Hippocampal formation (tissue), 2 donors: ENCODE measurements at places on chromosomes 12 and 14.

DNA sequence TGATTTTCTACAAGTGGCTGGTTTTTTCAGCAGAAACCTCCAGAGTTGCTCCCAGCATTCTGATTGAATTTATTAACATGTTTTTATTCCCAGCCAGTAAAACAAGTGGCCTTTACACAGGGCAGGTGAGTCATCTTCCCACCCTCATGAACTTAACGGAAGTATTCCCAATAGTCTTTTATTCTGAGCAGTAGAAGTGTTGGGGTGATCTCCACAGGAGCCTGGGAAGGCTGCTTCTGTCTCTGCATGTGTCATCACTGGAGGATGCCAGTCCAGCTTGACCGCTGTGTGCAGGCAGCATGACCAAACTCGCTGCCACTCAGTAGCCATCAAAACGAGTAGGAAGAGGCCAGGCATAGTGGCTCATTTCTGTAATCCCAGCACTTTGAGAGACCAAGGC lies 13.4 kb upstream of the DNAH10 start:
- no peak for DNase-seq

GRCh38 chr12:98769068-98769467 lies 124.0 kb downstream of the APAF1 start:
- DNase-seq: no peak

GRCh38 chr14:104199266-104199895 lies 61.0 kb downstream of the KIF26A start:
- DNase-seq: no peak

DNA sequence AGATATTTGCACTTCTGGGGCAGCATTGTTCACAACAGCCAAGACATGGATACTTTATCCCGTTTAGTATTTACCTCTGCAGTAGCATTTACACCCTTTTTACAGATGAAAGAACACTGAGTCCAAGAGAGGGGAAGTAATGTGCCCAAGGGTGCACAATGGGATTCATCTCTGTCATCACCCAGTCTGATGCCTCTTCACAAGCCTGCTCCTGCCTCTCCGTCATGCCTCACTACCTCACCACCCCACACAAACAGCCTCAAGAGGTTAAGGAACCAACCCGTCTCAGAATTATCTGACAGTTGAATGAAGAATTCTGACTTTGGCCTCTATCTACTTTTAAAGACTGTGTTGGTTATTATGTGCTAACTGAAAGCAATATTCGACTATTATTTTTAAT lies 368.4 kb downstream of the ATP23 start:
- no peak for DNase-seq

DNA sequence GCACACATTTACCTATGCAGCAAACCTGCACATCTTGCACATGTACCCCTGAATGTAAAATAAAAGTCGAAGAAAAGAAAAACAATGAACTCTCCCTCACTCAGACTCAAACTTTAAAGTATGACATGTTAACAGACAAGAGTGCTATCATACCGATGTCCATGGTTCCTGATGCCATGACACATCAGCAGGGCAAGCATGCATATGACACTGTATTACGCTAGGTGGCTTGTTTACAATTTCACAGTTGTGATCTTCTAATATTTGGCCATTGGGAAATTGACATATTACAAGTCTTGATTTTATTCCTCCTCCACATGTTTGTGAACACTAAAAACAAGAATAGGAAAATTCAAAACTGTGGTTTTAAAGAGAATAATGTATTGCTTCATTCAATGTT lies 126.6 kb downstream of the ADAMTS20 start:
- DNase-seq: no peak

DNA sequence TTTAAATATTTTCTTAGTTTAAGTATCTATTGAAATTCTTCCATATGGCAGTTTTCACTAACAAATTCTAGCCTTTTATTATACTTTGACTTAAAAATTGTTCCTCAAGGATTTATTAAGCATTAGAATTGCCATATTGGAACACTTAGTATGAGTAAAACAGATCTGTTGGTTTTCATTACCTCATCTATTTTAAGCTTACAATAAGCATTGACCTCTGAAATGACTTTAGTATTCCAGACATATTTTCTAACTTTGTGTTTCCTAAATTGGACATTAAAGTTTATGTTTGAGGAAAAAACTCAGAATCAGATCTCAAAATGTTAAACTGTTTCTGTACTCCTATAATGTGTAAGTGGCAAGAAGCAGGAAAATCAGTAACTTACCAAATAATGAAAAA lies 48.4 kb downstream of the CSRP2 start:
- DNase-seq: no peak

GRCh38 chr12:42396473-42397259 lies 70.7 kb downstream of the PPHLN1 start:
- DNase-seq: no peak

GRCh38 chr14:77601846-77602619 lies 14.4 kb downstream of the SPTLC2 start:
- no peak for DNase-seq

DNA sequence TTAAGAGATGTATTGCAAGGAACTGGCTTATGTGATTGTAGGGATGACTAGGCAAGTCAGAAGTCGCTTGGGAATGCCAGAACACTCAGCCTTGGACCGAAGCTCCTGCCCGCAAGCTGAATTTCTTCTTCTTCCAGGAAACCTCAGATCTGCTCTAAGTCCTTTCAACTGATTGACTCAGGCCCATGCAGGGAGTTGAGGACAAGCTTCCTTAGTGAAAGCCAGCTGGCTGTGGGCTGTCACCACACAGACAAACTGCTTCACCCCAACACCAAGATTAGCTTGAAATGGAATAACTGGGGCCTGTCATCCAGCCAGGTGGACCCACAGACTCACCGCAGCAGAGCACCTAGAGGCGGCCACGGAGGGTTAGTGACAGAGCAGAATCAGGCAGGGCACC lies 24.7 kb downstream of the BDKRB2 start:
- no peak for DNase-seq

- DNase-seq: no peak
These were observed 36.9 kb upstream of the DLGAP5 start for GRCh38 chr14:55228261-55228660.

- DNase-seq: peak; percentile 23
These were observed 140.8 kb downstream of the ERC1 start for GRCh38 chr12:1131811-1132224.

DNA sequence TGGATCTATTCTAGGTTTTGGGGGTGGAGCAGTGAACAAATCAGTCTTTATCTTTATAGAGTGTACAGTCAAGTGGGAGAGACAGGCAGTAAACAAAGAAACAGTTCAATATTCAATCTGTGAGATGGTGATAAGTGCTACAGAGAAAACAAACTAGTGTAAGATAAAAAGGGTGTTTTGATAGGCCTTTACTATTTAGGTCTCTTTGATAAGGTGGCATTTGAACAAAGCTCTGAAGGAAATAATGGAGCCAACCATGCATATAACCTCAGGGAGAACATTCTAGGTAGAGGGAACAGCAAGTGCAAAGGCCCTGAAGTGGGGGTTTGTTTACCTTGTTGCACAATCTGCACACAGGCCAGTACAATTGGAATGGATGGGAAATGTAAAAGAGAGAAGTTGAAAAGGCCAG lies 47.3 kb downstream of the PTPN11 start:
- no peak for DNase-seq

- DNase-seq: no peak
These were observed 113.1 kb upstream of the CCND2 start for GRCh38 chr12:4160314-4161040.

DNA sequence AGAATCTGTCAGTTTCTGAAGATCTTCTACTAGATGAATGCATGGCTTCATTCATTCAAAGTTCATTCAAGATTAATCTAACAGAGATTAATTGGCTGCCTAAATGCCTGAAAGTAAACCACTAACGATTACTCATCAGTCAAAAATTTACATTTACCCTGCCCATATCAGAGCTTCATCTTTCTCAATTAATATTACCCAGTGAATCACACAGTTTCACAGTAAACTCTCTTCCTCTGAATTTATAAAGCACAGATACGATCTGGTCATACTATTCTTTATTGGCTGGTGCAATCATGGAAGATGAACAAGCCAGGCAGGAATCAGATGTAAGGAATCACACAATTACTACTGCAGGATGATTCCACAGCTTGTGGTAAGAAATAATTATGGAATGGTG lies 377.7 kb downstream of the SLC16A7 start:
- no peak for DNase-seq

DNA sequence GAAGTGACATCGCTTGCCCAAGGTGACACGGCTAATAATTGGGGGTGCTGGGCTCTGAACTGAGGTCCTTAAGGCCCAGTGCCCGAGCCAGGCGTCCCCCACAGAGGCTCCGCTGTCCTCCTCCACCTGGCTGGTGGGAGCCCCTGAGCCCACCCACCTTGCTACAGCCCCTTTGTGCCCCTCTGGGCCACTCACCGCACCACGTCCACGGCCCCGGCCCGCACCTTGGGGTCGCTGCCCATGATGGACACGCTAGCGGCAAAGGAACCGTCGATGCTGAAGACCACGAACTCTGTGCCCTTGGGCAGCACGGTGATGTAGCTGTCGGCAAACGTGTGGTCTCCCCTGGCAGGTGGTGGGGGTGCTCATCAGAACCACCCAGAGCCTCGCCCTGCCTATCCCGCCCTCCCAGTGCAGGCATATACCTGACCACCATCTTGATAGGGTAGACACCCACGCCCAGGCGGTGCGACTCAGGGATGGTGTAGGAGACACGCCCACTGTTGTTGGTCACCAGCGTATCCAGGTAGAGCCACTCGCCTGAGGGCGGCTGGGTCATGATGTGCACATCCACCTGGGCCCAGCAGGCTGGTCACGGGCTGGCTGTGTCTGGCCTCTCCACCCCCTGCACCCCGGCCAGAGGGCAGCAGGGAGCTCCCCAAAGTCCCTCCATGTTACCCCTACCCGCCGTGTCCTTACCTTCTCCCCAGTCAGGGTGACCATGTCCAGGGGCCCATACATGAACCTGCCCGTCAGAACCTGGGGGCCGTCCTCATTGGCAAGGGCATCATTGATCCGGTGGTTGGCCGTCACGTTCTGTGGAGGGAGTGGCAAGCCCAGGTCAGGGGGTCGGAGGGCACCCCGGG lies 6.8 kb downstream of the ARL6IP4 start:
- no peak for DNase-seq

DNA sequence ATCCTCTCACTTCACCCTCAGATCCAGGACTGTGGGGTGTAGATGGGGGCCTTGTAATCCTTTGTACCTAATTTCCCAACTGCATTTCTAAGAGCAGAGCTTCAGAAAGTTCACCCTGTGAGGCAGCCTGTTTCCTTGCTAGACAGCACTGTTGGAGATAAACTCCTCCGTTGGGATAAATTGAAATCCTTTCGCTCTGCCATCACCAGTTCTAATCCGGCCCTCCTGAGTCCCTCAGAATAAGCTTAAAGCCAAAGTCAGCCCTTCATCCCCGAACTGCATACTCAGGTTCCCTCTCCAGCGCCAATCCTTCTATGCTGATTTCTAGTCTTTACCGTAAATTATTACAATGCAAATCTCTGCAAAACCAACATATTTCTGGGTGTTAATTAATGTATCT lies 114.7 kb downstream of the PRMT8 start:
- no peak for DNase-seq

- no peak for DNase-seq
These were observed 53.3 kb upstream of the STK38L start for GRCh38 chr12:27190761-27191160.

GRCh38 chr14:97457575-97458085 lies 660.4 kb downstream of the VRK1 start:
- no peak for DNase-seq

GRCh38 chr12:70258605-70259403 lies 15.6 kb downstream of the CNOT2 start:
- DNase-seq: no peak

- no peak for DNase-seq
These were observed 193.8 kb downstream of the TMTC2 start for GRCh38 chr12:82880442-82880901.

DNA sequence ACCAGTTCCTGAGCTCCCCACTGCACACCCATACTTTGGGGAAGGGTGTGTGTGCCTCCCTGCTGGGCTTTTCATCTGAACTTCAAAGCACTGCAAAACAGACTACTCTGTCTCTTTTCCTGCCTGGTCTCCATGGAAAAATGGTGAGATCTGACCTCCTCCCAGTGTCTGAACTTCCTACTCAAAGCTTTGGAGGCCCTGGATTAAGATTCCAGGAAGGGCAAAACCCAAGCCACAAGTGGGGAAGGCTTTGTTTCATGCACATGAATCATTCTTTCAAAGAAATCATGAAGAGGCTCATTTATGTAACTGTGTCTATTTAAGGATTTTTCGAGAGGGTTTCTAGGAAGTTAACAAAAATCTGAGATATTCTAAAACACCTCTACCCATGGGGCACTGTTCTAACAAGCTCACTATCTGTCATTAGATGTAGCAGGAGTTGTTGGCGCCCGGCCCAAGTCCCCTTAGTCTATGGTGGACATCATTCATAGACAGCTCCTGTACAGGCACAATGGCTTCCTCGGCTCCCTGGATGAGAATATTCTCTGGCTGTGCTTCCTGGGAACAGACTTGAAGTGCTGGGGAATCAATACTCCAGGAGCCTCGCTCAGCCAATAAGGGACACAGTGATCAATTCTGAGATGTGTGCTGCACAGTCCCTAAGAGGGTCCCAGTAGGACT lies 224.0 kb downstream of the KTN1 start:
- DNase-seq: no peak

DNA sequence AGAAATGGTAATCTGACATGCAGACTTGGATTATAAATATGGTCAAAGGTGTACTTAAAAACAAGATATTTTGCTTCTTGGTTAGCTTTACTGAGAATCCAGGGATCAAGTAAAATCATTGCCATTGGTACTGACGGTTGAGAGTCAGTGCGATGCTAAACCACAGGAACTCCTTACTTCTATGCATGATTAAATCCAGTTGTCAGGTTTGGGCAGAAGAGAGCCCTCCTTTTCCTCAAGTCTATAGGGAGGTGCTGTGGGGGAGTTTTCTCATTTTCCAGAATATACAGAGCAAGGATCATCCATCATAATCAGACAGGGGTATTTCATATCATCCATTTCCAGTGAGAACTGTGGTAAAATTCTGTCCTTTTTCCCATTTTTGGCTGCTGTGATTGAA lies 839.1 kb downstream of the NRXN3 start:
- DNase-seq: no peak

DNA sequence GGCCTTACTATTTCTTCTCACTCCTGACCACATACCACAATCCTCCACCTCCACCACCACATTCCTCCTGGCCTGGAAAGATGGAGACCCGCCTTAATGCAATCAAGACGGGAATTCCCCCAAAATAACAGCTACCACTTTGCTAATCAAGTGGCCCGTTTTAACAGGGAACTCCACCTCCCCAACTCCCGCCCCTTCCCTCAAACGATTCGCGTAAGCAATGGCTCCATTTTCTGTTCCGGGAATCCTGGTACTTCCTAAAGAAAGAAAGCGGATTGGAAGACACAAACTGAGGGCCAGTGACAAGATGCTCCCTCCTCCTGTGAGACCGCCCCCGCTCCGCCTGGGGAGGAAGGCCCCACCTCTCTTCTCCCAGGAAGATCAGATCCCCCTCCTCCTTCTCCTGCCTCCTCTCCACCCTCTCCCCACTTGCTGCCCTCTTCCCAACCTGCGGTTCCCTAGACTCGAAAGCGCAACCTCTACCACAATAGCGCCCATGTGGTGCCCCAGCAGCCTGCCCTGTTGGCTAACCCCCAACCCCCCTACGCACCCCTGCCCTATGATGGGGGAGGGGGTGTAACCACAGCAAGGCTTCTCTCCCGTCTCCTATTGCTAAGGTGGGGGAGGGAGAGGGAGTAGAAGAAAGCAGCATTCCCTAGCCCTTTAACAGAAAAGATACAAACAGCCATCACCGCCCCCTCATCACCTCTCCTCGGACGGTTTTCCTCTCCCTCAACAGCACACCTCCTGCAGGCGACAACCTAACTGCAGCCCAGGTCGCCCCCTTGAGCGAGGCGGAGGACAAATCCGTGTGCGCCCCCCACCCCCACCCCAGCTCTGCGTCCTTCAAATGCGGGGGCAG lies 777 bp downstream of the ARF3 start:
- DNase-seq: peak; percentile 81

GRCh38 chr12:22860926-22861325 lies 236.0 kb downstream of the ETNK1 start:
- DNase-seq: no peak
